Activated T-cell treated with anti-CD3 and anti-CD28 coated beads, Interleukin-2, amount 50 U/mL, for 48 hours (primary cell): ENCODE measurements at places on chromosomes 13 and 19.

DNA sequence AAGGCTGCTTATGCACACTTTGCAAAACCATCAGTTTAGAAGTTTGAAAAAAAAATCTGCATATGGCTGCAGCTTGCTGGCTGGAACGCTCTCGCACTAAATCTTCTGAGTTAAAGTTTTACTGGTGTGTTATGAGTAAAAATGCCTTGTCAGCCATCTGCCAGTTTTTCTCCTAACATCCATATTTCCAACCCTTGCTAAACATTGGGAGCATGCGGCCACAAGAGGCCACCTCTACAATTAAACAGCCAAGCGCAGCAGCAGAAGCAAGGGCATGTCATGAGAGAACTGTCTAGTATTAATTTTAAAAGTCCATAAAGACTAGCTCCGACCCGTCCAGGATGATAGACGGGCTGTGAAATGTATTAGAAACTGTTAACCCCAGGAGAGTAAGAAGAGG lies 248.3 kb downstream of the TSHZ3 start:
- no peak for DNase-seq

DNA sequence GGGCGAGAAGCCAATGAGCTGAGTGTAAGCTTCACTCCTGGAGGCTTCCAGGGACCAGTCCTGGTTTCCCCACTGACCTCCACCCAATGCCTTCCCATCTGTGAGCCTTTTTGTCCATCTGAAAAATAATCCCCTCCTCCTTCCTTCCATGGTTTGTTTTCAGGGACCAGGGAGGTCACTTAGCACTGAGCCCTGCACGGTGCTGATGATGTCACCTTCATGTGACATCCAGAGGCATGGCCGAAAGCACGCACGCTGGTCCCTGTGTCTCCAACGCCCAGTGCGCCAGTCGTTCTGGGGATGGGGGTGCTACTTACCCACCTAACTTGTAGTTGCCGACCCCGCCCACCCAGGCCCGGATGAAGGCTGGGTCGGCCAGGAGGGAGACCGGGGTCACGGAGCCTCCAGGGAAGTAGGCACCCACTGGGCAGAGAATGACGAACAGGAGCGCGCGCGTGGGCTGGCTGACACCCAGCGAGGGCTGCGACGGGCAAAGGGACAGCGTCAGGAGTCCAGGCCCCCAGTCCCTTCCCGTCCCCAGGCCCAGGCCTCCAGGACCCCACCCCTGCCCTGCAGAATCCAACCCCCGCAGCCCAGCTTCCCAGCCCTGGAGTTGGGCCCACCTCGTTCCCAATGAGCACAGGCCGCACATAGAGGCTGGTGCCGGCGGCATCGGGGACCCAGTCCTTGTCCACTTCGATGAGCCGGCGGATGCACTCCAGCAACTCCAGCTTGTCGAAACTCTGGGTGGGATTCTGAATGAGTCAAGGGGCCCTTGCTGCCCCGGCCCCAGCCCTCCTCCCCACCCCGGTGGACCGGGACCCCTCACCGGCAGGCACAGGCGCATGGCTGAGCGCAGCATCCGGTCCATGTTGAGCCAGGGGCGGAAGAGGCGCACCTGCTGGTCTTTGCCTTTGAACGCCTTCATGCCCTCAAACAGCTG lies 11.2 kb downstream of the BCAT2 start:
- DNase-seq = no peak

DNA sequence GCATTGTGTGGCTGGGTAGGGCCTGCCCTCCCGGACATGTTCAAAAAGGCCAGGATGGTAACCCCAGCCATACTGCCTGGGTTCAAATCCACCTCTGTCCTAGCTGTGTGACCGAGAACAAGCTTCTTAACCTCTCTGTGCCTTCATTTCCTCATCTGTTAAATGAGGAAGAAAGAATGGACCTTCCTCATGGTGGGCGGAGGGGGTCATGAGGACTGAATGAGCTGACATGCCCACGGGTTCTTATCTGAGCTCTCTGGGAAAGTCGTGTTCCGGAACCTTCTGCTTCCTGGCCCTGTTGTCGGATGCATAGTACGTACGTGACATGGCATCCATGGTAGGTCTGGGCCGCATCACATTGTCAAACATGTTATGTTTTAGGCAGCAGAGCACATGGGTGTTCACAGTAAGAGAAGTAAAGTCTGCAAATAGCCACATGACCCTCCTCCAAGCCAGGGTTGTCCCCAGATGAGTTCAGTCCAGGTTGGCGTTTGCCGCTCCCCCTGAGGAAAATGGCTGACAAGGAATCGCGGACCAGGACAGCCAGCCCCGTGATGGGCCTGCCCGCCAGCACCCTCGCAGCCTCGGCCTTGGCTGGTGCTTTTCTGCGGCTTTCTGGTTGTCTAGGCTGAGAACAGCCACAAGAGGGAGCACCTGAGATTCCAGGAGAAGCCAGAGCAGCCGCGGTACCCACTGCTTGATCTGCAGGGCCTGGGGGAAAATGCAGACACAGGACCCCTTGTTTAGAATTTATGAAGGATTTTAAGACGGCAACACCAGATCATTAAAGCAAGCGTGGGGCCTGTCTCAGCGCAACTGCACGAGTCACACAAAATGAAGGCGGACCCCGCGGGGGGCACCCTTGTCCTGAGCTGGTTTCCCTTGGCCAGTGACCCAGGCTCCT lies 2.4 kb upstream of the NTN5 start:
- DNase-seq = peak; percentile 83

DNA sequence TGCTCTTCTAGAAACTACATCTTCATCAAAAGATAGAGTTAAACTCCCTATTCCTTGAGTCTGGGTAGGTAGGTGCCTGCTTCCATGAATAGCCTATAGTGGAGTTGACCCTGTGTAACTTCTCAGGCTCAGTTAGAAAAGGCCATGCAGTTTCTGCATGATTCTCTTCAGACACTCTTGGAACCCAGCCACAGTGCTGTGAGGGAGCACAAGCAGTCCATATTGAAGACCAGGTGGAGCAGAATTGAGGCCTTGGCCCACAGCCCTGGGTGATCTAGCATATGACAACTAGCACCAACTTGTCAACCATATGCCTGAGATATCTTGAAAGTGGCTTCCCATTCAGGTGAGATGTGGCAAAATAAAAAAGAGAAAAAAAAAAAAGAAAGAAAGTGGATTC lies 10.3 kb upstream of the PAN3 start:
- DNase-seq = no peak

- DNase-seq = no peak
Observed at GRCh38 chr13:50299546-50300249, 284.5 kb downstream of the KCNRG start.

DNA sequence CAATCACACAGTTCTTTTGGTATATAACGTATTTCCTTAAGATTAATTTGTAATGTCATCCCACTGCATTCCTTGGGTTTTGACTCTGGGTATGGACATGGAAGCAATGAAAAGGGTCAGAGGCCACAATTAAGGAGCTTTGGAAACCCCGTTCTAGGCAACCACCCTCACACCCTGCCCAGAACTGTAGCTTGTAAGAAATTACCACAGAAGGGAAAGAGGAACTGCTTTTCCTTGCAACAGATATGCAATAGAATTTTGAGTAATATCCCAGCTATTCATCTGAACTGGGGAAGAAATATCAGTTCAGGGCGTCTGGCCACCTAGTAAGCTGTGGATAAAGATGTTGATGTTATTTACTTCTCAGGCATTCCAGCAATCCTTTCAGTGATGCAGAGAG lies 985 bp upstream of the CLC start:
- DNase-seq = no peak

- DNase-seq = peak; percentile 43
Observed at GRCh38 chr19:12720851-12721655, 2.7 kb downstream of the TNPO2 start.

DNA sequence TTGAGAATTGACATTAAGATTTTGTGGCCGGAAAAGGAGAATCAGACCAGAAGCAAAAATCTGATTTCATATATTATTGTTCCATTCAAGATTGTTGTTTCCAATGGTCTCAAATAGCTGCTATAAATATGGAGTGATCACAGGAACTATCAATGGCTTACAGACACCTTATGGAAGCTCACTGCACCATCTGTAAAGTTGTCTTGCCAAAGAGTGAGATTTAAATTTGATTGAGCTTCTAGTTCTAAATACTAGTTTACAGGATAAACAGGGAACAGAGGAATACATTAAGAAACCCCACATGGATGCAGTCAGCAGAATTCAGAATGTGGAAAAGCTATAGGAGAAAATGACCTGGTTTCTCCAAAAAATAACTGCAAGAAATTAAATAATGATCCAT lies 47.0 kb upstream of the CALM3 start:
- DNase-seq = no peak

DNA sequence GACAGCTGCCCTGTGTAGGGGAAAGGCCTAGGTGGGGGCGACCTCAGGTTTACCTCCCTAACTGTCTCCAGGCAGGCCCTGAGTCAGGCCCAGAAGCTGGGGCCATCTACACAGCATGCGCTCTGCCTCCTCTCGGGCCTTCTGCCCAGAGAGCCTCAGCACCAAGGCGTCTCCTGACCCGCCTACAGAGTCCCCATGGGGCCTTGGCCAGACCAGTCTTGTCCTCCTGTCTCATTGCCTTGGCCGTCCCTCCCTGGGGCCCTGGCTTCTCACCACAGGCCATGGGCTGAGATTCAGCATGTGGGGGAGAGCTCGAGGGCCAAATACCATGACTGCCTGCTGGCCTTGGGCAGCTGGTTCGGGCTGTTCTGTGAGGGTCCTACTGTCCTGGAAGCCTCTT lies 59.0 kb downstream of the SMARCA4 start:
- no peak for DNase-seq

- no peak for DNase-seq
Observed at GRCh38 chr13:43510956-43511901, 275.5 kb downstream of the ENOX1 start.

DNA sequence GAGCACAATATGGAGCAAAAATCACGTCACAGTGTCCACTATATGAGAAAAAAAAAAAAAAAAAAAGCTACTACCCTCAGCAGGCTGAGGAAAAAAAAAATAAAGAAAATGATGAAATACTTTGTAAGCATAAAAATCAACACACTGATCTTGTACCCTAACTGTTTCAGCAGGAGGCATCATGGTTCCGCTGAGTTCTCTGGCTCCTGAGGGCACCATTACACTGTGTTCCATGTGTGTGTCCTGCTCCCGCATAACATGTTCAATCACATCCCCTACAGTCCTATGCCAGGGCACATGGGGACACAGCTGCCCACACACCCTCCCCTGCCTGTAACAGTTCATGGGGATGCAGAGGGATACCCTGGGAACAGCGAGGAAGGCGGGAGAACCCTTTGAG lies 33.5 kb downstream of the DOCK9 start:
- no peak for DNase-seq

GRCh38 chr13:67175836-67176459 lies 54.2 kb downstream of the PCDH9 start:
- DNase-seq = no peak

DNA sequence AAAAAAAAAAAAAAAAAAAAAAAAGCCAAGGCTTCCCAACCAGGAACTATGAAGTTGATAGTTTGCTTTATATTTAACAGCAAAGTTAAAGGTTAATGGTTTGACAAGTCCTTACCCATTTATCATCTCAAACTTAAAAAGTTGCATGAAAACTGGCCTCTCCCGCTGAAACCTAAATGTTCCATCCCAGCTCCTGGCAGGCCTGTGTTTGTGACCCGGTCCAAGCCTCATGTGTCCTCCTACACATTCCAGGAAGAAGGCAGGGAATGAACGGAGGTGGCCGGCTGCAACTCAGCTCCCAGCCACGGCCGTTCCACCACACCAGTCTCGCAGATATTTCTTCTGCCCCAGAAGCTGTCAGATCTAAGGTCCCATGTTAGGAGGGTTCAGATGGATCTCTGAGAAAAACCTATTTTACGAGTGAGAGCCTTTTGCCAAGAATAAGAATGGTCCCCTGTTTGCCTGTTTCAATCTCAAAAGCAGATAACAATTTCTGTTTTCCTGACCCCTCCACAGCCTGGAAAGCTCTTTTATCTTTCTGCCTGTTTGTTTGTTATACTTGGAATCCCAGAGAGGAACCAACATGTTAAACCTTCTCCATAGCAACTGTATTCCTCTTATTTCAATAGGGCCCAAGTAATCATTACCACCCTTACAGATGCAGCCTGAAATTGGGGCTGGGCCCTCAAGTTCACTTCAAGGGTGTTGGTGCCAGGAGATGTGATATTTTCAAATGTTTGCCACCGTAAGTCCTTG lies 56.5 kb downstream of the KCTD12 start:
- no peak for DNase-seq

GRCh38 chr13:42420304-42420703 lies 148.4 kb downstream of the AKAP11 start:
- DNase-seq = peak; percentile 72

DNA sequence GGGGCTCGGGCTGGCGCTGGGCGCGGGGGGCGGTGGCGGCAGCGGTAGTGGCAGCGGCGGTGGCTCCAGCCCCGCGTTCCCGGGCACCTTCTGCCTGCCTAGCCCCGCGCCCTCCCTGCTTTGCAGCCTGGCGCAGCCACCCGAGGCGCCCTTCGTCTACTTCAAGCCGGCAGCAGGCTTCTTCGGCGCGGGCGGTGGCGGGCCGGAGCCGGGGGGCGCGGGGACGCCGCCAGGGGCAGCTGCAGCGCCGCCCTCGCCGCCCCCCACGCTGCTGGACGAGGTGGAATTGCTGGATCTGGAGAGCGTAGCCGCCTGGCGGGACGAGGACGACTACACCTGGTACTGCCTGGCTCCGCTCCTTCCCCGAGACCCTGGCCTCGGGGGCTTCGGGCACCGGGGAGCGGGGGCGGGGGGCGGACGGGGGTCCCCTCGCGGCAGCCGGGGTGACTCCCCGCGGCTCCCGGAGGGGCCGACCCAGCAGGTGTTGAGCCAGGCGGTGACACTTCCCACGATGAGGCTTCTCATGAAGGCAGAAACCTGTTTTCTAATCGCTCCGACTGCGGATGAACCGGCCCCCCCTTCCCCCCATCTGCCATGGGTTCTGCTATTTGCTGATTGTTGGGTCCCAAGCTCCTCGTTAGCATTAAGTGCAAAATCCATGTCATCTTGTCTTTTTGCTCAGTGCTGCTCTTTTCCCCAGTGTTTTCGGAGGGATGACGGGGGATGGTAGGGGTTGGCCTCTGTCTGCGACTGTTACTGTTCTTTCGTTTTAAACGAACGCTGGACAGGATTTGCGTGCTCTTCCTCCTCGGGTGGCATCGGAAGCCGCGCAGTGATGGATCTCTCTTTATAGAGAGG lies 943 bp downstream of the SLAIN1 start:
- DNase-seq = peak; percentile 58

DNA sequence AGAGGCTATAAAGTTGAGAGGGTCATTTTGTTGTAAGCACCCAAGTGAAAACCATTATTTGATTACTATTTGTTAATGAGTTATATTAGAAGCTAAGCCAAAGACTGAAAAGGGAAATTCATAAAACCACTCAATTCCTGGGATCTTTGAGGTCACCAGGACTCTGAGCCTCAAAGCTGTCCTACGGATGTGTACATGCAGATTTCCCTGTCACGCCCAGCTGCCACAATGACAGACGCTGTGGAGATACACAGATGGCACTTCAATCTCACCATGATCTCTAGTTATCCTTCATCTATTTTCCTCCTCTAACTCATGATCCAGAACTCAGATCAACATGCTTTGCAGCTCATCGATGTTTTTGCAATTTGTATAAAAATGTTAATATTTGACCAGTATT lies 403.5 kb upstream of the MIR17HG start:
- DNase-seq = no peak
